ENCODE measurements at places on chromosomes 7 and 10.

DNA sequence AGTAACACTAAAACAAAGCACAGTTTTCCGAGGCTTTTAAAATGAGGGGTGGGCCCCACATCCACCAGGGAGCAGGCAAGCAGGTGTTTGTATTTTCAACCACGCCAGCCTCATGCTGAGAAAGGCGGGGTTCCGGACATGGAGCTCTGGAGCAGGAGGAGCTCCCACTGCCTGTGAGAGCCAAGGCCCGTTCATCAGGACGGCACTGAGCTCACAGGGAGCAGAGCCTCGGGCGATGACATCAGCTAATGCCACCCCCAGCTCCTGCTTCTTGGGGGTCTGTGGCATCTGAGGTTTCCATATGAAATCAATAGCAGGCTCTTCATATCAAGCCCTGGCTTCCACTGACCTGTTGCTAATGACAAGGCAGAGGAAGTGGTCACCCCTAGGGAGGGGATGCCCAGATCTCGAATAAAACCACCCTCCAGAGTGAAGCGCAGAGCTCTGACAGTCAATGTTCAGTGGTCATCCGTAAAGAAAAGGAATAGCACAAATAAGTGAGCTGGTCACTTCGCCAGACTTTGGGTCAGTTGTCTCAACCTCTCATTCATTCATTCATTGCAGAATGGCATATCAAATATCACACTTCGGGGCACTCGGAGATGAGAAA lies 89.1 kb downstream of the TNS3 start:
- DNase-seq: no peak

- DNase-seq: no peak
Observed at GRCh38 chr7:151683615-151684407, 164.1 kb upstream of the RHEB start.

DNA sequence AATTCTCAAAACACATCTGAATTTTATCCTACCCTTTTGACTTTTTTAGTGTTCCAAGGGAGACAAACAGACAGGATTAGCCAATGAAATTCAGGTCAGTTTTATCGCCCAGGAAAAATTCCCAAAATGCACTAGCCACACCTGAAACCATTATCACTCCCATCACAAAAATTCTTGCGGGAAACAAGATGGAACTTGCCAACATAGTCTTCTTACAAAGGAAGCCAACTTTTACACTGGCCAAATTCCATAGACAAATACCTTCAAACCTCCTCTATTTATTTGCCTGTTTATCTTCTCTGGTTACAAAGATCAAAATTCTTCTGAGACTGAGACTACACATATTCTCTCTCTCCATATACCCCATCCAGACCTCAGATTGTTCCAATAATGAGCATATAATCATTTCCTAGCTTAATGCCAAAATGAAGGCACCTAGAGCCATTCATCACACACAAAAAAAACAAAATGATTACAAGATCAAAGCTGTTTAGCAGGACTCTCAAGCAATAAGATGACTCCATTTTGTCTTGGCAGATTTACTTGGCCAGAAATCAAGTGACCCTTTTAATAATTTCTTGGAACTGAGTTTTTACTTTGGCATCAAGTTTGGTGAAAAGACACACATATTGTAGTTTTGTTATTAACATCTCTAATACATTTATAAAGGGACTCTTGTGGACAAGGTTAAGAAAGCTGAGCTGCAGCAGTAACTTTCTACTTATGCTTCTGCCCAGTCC lies 30.2 kb downstream of the MET start:
- no peak for DNase-seq

GRCh38 chr10:96376483-96376882 lies 17.7 kb upstream of the OPALIN start:
- no peak for DNase-seq

GRCh38 chr10:80786322-80786721 lies 248.6 kb downstream of the SH2D4B start:
- no peak for DNase-seq

DNA sequence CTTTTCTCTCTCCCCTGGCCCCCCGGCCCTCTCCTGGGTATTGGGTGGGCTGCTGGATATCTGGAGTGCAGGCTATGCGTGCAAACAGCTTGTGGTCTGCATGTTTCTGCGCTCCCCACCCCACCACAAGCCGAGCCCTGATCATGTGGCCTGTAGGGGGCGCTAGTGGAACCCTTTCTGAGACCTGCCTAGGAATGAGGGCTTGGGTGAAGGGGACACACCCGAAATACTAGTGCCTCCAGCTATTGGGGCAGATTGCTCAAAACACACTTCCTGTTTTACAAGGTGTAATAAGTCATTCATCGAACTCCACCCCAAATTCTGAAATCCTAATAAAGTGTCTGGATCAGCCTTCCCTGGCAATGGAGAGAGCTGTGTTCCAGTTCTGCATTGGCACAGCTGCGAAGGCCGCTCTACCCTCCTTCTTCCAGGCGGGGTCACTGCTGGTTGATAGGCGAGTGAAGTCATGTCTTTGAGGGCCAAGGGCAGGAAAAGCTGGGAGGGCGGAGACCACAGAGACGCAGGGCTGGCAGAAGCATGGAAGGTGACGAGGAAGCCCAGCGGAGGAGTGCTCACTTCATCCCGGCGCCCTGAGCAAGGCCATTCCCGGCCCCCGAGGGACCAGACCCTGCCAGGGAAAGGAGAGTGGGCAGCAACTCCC lies 19.8 kb upstream of the PRRT4 start:
- no peak for DNase-seq

DNA sequence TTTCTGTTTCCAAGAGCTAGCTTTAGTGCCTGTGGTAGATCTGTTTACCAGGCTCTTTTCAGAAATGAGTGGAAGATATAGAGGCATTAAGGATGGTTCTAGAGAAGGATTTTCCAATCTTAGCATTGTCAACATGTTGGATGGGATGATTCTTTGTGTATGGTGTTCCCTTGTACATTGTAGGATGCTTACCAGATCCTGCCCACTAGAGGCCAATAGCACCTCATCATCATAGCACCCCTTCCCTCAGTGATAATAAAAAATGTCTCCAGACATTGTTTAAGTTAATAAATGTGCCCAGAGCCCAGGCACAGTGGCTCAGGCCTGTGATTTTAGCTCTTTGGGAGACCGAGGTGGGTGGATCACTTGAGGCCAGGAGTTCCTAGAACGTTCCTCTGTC lies 121.2 kb downstream of the ANKRD30A start:
- DNase-seq: no peak

DNA sequence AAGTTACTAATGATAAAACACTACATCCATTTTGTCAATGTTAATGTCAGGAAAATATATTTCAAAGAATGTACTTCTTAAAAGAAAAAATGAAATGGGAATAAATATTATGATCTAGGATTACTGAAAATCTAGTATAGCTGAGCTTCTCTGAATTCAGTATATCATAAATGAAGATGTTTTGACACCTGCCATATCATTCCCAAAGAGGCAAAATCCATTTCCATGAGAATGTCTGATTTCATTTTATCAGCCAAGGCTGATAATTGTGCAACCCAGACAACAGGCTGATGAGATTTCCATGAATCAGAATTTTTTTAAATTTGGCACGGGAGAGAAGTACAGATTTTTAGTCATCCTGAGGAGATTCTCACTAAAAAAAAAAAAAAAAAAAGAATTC lies 32.5 kb downstream of the ZFAND4 start:
- DNase-seq: no peak

- no peak for DNase-seq
Observed at GRCh38 chr10:3213208-3213607, 40.6 kb upstream of the PITRM1 start.

DNA sequence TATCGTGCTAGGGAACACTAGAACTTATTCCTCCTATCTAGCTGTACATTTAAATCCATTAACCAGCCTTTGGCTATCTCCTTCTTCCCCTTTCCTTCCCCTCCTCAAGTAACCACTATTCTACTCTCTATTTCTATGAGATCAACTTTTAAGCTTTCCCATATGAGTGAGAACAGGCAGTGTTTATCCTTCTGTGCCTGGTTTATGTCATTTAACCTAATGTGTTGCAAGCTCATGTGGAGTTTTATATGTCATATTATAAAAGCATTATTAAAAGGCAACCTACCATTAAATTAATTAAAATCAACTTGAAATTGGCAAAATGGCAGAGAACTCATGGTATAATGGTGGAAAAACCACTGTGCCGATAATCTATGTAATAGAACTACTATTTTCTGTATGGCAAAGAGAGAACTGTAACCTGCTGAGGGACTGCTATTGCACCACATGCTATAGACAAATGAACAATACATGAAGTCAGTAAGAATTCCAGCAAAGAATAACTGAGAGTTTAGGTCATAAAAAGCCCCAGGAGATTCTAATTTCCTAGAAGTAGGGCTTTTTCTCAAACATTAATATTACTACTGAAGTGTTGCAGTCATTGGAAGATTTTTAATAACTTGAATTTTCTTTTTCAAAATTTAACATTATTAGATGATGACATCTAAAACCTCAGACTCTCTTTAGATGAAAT lies 81.8 kb downstream of the LRRN3 start:
- DNase-seq: no peak

DNA sequence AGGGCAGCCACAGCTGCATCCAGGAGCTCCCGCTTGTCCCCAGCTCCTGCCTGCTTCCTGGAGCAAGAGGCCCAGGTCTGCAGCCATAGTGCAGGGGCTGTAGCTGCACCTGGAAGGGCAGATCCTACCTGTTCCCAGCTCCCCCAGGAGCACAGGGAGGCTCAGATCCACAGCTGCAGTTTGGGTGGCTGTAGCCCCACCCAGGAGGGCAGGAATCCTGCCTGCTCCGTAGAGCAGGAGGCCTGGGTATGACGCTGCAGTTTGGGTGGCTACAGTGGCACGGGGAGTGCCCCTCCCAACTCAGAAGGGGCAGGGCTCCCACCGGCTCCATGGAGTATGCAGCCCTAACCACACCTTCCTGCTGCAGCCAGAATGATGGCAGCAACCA lies 26.7 kb upstream of the CDCA7L start:
- no peak for DNase-seq

DNA sequence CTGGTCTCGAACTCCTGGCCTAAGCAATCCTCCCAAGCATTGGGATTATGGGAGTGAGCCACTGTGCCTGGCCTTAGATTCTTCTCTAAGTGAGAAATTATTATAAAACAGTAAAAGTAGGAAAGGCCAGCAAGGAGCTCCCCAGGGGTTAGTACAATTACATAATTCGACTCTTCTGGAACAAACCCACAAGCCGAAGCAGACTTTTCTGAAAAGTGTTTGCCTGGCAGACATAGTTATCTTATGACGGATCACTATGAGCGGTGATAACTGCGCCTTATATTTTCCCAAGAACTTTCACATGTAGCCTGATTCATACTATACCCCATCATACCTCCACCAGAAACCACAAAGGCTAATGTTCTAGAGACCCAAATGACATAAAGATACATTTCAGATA lies 30.2 kb upstream of the SH3PXD2A start:
- no peak for DNase-seq

DNA sequence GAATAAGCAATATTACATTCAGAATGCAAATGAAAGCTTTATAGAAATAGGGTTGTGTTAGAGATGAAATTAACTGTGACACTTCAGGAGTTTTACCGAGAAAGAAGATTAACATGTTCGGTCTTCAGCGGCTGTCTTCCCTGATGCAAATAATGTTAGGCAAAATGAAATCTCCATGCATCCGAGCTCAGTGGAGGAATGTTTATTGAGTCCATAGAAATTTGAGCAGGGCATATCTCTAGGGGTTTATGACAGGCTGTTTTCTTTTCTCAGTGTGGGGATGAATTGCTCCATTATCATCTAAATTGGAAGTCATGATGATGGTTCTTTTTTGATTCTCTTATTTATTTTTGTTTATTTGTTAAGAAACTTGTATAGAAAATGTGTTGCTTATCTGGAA lies 31.7 kb downstream of the DYNC1I1 start:
- no peak for DNase-seq

DNA sequence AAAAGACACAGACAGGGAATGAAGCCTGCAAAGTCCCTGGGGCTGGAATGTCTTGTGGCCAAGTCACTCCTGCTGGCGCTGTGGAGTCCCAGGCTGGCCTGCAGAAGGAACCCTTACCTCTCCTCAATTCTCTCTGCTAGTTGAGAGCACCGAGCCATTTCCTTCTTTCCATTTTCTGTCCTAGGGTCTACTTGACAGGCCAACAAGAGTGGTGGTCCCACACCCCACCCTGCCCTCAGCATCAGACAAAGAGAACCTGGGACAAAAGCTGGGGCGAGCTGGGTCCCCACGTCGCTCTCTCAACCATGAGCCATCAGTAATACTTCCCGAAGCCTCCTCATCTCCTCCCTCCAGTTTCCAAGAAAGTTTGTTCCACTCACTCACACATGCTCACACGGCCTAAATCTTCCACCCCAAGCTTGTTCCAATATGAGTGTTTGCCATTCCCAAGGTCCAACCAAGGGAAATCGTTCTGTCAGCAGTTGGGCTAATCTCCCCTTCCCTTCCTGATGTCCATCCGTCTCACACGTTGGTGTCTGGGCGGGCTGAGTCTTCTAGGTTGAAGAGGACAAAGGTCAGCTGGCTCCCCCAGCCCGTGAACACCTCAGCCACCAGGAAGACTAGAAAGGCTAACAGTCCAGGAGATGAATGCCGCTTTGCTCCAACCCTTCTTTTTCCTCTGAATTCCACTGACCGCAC lies 44.3 kb downstream of the CLEC2L start:
- no peak for DNase-seq

- DNase-seq: no peak
Observed at GRCh38 chr7:27349621-27350020, 107.0 kb downstream of the EVX1 start.

DNA sequence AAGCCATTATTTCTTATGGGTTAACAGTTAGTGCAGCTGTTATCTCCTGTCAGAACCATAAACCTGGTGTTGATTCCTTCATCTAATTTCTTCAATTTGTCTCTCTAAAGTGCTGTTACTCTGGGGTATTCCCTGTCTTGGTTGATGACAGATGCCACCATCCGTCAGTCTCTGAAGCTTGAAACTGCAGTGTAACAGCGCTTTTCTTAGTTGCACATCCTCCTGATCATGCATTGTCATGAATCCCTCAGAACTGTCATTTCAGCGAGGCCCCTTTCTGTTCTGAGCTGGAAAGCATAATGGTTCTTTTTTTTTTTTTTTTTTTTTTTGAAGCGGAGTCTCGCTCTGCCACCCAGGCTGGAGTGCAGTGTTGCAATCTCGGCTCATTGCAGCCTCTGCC lies 193.9 kb downstream of the SDK1 start:
- no peak for DNase-seq

DNA sequence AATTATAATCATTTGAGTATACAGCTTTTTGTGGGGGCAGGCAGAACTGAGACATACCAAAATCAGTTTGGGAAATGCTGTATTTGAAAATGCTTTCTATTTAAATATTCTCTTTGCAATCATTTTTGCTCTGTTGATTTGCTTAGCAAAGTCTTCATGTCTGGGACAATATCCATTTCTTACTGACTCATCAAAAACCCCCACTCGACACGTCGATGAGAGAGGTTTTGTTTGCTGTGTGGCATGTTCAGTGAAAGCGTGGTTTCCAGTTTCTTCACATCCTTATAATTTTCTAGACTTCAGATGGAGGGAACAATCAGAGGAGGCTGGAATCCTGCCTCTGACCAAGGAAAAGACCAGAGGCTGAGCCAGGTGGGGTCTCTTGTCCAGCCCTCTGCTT lies 28.9 kb downstream of the HTRA1 start:
- no peak for DNase-seq

- no peak for DNase-seq
Observed at GRCh38 chr10:114349522-114350215, 54.6 kb downstream of the AFAP1L2 start.

Data from KG1 (cell line).